ENCODE measurements at places on chromosomes 3 and 15.

GRCh38 chr3:48084929-48085328 is 68.7 kb upstream of the MAP4 start:
- DNase-seq: no peak

GRCh38 chr3:150544726-150545125 is 1.6 kb downstream of the SERP1 start:
- DNase-seq: no peak

DNA sequence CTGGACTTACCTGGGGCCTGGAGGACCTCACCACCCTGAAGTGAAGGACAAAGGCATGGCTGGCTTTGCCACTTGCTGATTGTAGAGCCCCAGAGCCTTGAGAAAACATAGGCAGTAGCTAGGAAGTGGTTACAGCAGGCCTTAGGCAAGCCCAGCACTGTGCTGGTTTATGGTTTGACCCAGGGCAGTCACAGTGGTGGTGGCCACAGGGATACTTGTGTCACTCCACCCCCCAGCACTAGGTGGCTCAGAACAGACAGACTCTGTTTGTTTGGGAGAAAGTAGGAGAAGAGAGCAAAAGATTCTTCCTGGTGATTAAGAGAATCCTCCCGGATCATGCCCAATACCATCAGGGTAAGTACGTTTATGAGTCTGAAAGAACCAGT is 13.2 kb upstream of the COL8A1 start:
- DNase-seq: no peak

- no peak for DNase-seq
Observed at GRCh38 chr3:141086188-141086587, 35.0 kb downstream of the SPSB4 start.

GRCh38 chr3:114721864-114722263 is 425.2 kb downstream of the ZBTB20 start:
- no peak for DNase-seq

- DNase-seq: no peak
Observed at GRCh38 chr3:73451301-73451944, 173.3 kb downstream of the PDZRN3 start.

- DNase-seq: no peak
Observed at GRCh38 chr3:63900459-63900858, 11.7 kb downstream of the SCAANT1 start.

DNA sequence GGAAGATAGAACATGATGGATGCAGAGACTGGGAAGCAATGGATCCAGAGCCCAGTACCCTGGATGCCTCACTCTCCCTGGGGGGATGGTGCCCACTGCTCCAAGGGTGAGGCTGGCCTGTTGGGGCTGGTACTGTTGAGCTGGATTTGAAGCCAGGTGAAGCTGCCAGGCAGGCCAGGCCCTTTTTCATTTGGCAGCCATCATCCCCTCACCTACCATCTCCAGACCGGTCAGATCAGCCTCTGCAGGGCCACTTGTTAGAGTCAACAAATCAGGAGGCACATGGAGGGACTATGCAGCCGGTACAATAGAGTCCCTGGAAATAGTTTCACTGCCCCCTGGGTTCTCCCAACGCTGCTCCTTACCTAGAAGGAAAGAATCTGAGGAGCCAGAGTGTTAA is 5.9 kb downstream of the MAPKAPK3 start:
- DNase-seq: no peak

- DNase-seq: no peak
Observed at GRCh38 chr15:68377766-68378165, 54.2 kb downstream of the ITGA11 start.

DNA sequence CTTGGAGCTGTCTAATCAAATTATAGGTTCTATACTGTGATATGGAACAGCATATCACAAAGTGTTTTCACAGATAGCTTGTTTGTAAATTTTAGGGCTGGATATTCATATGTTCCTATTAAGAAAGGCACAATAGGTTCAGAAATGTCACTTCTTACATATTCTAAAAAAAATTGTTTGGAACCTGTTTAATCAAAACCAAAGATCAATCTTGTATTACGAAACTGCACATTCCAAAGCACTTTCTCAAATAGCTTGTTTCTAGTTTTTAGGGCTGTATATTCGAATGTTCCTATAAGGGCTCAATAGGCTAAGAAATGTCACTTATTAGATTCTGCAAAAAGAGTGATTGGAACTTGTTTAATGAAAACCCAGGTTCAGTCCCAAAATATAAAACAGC is 67.4 kb upstream of the OSBPL11 start:
- no peak for DNase-seq

GRCh38 chr3:26621906-26622620 is 509 bp upstream of the LRRC3B start:
- DNase-seq: no peak

DNA sequence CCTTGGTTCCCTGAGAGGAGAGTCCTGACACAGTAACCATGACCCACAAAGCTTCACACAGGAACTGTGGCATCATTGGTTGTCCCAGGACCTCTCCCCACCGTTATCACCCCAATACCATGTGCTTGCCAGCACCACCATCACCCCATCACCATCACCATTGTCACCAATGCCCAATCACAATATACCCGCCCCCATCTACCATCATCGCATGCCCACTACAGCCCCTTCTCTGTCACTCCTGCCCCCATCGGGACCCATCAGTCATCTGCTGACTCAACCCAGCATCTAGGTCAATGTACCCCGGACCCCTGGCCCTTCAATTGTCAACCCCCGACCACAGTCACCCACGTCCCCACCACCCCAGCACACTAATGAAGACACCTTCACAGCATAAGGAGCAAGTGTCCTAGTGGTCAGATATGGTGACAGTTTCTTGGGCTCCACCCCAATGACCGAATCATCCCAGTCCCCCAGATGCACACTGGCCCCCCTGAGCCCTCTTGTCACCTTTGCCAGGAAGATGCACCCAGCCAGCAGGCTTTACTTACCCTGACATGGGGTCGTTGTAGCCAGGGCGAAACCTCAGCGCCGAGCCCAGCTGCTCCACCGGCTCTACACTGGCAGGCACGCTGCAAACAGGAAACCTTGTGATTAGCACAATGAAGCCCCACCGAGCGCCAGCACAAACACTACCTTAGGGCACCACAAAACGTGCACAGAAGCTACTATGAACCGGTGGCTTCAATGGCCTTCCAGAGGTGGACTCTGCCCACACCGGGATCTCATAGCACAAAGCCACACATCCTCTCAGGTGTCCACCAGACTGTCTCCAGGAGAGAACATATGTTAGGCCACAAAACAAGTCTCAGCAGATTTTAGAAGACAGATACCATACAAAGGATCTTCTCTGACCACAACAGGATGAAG is 25.1 kb downstream of the SHISA5 start:
- DNase-seq: no peak

GRCh38 chr3:61858054-61858453 is 296.7 kb downstream of the PTPRG start:
- DNase-seq: no peak

- peak; percentile 47 for DNase-seq
Observed at GRCh38 chr15:48330855-48331795, at the start of gene DUT. Gene DUT (plus strand): TSS chr15:48331429. CDS start chr15:48331516, 87 bp downstream.

GRCh38 chr3:152458376-152459117 is 189.8 kb downstream of the MBNL1 start:
- no peak for DNase-seq

- no peak for DNase-seq
Observed at GRCh38 chr3:42403737-42404136, 6.7 kb downstream of the LYZL4 start.

DNA sequence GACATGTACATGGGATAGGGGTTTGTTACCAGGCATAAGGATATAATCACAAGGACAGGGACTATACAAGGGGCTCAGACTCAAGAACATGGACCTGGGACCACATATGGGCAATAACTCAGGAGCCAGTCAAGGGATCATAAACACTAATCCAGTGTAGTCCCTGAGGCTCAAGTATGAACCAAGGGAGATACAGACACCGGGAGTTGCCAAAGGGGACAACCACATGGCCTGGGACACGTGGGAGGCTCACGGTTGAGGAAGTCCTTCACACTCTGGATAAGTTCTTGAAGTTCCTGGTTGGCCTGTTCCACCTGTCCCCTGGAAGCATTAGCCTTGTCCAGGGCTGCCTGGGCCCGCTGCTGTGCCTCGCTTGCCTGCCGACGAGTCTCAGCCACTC is 1.8 kb upstream of the USP19 start:
- no peak for DNase-seq

DNA sequence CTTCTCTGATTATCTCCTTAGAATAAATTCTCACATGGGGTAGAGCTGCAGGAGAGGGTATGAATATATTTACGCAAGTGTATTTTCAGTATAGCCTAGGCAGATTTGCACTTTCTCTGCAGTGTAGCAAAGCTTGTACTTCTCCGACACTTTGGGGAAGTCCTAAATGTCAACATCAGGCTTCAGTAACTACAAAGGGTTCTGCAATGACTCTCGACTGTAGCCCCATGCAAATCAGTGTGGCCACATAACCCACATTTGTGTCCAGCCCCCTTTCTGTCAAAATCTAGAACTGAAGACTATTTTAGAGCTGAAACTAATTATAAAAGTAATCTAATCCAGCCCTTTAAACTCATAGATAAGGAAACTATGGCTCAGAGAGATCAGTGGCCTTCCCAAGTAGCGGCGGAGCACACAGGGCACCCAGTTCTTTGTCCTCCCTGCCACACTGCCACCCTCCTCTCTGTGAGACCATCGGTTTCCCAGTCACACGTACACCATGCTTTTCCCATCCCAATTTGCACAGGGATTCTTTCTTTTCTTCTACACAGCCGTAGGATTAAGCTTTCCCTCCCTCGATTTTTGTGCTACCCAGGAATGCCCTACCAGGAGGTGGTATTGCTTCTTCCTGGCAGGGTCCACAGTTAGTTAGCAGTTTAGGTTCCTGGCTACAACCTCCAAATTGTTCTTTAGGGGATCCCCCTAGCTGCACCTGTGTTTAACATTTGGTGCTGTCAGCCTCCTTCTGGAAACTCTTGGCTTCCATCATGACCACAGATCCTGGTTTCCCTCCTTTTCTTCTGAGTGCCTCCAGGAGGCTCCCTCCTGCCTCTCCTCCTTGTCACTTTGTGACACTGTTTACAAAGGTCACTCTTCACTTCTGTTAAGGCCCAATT is 22.9 kb downstream of the MRAS start:
- DNase-seq: peak; percentile 52

DNA sequence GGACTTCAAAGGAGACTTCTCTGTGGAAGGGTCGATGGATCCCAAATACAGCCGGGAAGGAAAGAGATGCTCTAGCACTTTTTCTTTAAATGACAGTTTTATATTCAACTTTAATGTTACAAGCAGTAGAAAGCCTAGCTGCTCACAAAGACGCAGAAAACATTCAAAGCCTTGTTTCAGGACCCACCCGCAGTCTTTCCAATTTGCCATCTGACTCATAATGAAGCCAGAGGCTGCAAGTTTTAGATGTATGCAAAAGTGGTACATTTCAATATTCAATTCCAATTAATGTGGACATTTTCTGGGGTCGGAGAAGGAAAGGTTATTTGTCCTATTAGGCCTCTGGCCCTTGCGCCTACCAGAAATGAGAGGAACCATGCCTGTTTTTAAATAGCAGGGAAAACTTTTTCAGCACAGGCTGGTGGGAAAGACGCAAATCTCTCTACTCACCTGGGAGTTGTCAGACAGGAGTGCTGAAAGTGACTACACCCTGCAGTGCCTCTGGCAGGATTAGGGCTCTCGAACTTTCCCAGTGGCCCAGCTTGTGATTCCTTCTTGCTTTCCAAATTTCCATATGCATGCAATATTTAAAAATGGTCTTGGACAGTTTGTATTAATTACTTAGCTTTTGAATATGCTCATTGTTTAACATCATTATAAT is 117.4 kb upstream of the MBNL1 start:
- no peak for DNase-seq

GRCh38 chr15:79682285-79682684 is 214.5 kb downstream of the MTHFS start:
- no peak for DNase-seq

DNA sequence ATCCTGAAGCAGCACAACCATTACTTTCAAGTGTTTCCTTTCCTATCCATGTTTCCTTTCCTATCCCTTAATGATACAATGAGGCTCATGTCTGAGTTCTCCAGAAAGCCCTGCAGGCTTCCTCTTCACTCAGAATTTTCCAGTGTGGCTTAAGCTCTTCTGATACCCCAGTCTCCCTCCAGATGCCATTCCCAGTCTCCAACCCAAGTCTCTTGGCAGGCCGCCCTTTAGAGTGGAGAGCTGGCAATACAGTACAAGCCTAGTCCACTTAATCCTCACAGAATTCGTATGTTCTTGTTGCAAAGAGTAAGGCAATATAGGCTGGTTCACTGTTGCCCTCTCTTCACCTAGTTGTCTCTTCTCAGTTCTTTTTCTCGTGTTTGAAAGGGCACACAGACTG is 503.9 kb upstream of the MDFIC2 start:
- no peak for DNase-seq

DNA sequence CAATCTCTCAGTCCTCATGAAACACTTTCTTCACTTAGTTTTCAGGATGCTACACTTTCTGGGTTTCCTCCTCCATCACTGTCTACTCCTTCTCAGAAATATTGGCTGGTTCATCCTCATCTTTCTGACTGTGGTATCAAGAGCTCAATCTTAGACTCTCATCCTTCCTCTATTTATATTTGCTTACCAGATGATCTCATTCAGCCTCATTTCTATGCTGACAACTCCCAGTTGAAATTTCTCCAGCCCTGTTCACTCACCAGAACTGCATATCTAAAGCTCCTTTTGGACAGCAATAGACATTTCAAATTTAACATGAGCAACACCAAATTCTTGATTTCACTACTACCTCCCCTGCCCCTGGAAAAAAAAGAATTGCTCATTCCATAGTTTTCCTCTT is 48.0 kb upstream of the FBN1 start:
- DNase-seq: no peak

GRCh38 chr3:39339086-39339485 is 9.6 kb downstream of the CCR8 start:
- no peak for DNase-seq

GRCh38 chr15:52252781-52253180 is 42.8 kb downstream of the MYO5C start:
- no peak for DNase-seq

GRCh38 chr3:187922704-187923416 is 177.6 kb upstream of the BCL6 start:
- DNase-seq: no peak

- DNase-seq: no peak
Observed at GRCh38 chr15:92853222-92853621, 46.9 kb upstream of the CHD2 start.

- DNase-seq: no peak
Observed at GRCh38 chr15:85980946-85981345, 98.7 kb upstream of the AGBL1 start.

DNA sequence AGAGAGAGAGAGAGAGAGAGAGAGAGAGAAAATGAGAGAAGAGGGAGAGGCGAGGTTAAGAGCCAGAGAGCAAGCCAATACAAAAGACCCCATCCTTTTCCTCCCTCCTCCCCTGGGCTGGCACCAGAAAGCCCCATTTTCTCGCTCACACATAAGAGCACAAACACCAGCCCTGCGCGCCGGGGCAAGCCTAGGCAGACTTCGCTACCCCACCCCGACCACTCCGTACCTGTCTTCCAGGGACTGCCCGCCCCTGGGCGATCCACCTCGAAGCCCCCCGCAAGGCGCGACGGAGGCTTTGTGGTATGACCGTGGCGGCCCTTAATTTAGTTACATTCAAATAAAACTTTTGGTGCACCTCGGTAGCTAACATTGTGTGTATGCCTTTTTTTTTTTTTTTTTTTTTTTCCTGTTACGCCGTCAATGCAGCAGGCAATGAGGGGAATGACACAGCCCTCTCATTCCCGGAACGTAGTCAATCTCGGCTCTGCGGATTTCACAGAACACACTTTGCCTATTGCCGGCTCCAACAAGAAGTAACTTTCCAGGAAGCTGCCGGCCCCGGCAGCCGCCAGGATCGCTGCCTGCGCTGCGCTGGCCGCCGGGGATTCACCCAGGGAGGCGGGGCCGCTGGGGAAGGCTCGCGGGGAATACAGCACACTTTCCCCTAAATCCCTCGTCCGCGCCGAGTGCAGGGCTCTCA is 7.7 kb downstream of the BCL6 start:
- DNase-seq: no peak
